IMR-90 (cell line): ENCODE measurements at places on chromosomes 3 and 15. TPM values are rescaled to one million over a fixed set of nuclear protein-coding genes. Genes with fewer than 3 reads are reported as not detected.
A peak's percentile ranks its signal among the peaks of the same experiment; 100 is the strongest.

DUOXA2 gene
- not detected in 2 replicates for total RNA-seq

ZNF774 gene
- total RNA-seq = 1.1 TPM in 2 replicates

DNA sequence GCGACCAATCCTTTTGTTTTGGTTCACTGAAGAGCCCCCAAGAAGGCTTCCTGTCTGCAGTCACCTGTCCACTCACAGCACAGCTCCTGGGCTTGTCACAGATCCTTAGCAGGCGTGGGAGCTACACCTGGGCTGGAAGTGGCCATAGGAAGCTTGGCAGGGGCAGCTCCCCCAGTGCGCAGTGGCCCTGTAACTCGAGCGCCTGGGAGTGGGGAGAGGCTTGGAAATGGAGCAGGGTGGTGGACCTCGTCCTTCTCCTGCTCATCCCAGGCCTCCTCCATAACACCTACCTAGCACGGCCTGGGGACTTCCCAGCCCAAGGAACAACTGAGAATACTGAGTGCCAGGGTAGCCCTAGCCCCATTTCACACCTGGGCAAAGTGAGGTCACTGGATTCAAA lies 19.3 kb upstream of the TGM5 start:
- peaks cover 1% of the 10 kb centered on the region; the same call in 1 of the 2 replicates for H3K4me1 ChIP-seq
- DNase-seq = no peak
- H3K27ac ChIP-seq = no peak overlapping the region

DNA sequence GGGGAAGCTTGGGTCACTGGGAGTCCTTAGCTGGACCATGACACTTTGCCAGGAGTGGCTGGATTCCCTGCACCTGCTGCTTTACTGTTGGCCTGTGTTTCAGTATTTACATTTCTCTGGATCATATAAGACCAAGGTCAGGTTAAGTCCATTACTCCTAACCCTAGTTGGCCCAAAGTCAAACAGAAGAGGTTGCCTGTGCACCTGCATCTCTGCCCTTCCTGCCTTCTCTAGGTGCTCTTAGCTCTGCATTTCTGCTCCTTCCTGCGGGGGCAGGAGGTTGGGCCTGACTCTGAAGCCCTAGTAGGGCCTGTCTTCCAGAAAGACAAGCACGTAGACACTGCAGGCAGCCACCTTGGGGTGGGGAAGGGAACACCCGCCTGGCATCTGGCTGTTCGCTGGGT lies 124.3 kb downstream of the RPLP1 start:
- H3K4me1 ChIP-seq = no peaks in the 10 kb centered on the region
- H3K27ac ChIP-seq = no peak overlapping the region
- H3K27me3 ChIP-seq = peaks cover 68% of the 10 kb centered on the region

DNA sequence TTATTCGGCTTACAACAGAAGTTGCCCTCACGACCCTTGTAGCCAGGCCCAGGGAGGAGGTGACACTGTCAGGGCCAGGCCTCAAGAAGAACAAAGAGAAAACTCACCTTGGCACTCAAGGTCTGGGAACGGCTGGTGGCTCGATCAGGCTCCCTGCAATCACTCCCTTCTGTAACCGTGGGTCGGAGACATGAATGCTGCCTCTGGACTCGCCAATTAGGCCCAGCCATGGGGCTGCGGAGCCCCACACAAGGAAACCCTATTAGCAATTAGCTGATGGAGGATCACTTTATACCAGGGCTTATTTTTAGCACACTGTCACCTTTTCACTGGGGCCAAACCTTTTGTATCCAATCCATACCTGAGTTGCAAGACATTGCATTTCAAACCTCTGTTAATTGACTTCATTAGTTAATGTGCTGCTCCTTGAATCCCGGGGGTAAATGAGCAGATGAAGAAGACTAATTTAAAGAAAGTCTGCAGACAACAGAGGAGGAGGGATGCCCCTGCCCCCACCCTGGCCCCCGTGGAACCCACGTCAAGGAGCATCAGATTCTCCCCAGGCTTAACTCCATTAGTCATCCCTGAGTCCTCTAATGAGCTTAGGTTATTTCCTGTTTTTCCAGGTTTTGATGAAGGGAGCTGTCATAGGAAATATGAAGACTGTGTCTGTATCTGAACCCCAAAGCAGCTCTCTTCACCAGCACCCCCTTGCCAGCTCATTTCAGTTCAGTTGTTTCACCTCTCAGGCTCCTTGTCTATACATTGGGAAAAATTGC lies 255.3 kb downstream of the RORA start:
- no peaks in the 10 kb centered on the region for H3K36me3 ChIP-seq
- peaks cover 39% of the 10 kb centered on the region for H3K4me1 ChIP-seq
- no peaks in the 10 kb centered on the region for H3K27me3 ChIP-seq
- DNase-seq = peak; percentile 87

DNA sequence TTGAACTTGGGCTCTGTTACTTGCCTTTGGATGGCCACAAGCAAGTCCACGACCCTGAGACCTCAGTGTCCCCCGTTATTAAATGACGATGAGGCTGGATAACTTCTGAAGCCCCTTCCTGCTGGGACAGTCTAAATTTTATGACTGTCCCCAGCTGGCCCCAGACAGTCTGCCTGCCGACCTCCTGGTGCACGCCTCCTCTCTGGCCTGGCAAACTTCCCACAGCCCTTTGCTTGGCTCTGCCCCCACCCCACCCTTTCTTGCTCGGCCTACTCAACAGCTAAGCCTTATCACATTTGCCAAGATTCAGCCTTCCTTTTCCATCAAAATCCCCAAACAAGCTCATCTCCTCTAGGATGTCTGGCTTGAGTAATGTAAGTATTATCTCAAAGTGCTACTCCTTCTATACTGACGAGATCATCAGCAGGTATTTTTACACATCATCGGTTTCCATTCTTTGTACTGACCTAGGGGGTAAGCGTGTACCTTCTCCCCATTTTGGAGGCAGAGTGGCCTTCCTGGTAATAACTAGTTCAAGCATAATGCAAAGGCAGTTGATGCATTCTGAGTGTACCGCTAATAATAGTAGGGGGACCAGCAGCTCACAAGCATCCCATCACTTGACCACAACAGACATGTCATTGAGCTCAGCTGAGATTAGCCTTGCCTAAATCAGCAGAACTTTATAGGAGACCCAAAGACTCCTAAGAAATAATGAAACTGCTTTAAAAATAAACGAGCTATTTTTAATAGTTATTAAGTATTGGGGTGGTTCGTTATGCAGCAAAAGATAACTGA lies 120.8 kb upstream of the HACD2 start:
- H3K36me3 ChIP-seq = peaks cover 52% of the 10 kb centered on the region
- H3K27me3 ChIP-seq = no peaks in the 10 kb centered on the region
- peaks cover 20% of the 10 kb centered on the region for H3K4me1 ChIP-seq
- H3K4me3 ChIP-seq = no peak overlapping the region
- H3K27ac ChIP-seq = no peak overlapping the region

DNA sequence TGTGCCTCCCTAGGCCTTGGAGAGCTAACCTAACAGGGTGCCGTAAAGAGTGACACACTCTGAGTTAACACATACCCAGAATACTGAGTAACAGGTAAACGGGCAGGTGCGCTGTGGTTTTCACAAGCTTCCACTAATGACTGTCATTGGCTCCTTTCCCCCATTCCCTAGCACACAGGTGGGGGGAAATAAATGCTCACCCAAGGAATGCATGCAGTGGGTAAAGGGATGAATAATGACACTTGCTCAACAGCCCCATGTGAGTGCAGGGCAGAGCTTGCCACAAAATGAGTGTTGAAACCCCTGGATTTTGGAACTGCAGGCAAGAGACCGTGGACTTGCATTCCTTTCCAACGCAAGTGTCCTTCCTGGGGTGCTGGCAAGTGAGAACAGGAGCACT lies 57.6 kb downstream of the ADAMTS17 start:
- H3K4me1 ChIP-seq = no peaks in the 10 kb centered on the region
- no peaks in the 10 kb centered on the region for H3K27me3 ChIP-seq
- no peak for DNase-seq
- H3K27ac ChIP-seq = no peak overlapping the region
- no peak overlapping the region for H3K4me3 ChIP-seq
